Umbilical cord (tissue), 2 donors: ENCODE measurements at places on chromosomes 16 and 17. TPM values are rescaled to one million over a fixed set of nuclear protein-coding genes. Genes with fewer than 3 reads are reported as not detected.

Gene TMC5
- 0.96 TPM for total RNA-seq

Gene HSPB9
- not detected for total RNA-seq

Gene NCOR1
- 85.0 TPM for total RNA-seq

Gene KRT13
- 292 TPM for total RNA-seq

Gene CA7
- not detected for total RNA-seq

Gene GGT6
- total RNA-seq, result 1.4 TPM

Gene HID1
- 8.9 TPM for total RNA-seq

Gene KRTAP4-6
- 1.2 TPM for total RNA-seq

GRCh38 chr17:47785538-47786123 lies 36.0 kb downstream of the OSBPL7 start:
- peak; percentile 23 for DNase-seq

DNA sequence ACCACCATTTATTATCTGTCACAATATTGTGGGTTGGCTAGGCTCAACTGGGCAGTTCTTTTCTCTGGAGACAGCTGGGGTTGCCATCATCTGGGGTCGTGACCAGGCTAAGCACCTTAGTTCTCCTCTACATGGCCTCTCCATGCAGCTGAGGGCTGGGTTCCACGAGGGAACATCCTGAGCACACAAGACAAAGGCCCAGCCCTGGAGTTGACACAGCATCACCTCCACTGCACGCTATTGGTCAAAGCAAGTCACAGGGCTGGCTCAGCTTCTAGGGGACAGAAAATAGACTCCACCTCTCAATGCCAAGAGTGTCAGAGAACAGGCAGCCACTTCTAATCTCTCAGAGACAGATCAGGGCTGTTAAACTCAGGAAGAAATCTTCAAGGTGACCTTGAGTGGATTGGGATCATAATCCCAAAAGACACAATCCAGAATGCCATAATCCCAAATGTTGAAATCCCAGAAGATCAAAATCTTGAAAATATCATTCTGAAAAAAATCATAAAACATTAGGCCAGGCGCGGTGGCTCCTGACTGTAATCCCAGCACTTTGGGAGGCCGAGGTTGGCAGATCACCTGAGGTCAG lies 13.0 kb upstream of the USP10 start:
- no peak for DNase-seq

- DNase-seq, result no peak
Measured at GRCh38 chr17:50586421-50587247, 26.1 kb downstream of the CACNA1G start.

DNA sequence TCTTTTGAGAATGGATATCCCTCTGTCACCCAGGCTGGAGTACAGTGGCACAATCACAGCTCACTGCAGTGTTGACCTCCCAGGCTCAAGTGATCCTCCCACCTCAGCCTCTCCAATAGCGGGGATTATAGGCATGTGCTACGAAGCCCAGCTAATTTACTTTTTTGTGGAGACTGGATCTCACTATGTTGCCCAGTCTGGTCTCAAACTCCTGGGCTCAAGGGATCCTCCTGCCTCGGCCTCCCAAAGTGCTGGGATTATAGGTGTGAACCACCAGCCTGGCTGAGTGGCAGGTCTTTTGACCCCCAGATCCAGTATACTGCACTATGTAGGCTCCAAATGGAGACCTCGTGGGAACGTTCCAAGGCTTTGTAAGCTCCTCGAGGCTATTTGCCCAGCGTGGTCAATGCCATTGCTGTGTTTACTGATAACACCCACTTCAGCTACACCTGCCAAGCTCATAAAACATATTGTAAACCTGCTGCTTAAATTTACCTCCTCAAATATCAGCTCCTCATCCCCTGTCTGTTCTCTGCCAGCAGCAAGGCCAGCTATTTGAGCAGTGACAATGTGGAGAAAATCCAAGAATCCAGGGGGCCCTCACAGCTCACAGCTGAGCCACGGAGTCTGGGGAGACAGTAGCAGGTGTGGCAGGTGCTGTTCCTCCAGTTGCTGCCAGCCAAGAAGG lies 16.2 kb upstream of the KIFC3 start:
- no peak for DNase-seq

- no peak for DNase-seq
Measured at GRCh38 chr16:80355335-80355734, 185.5 kb upstream of the DYNLRB2 start.

GRCh38 chr16:79171504-79171903 lies 429.0 kb downstream of the MAF start:
- no peak for DNase-seq

DNA sequence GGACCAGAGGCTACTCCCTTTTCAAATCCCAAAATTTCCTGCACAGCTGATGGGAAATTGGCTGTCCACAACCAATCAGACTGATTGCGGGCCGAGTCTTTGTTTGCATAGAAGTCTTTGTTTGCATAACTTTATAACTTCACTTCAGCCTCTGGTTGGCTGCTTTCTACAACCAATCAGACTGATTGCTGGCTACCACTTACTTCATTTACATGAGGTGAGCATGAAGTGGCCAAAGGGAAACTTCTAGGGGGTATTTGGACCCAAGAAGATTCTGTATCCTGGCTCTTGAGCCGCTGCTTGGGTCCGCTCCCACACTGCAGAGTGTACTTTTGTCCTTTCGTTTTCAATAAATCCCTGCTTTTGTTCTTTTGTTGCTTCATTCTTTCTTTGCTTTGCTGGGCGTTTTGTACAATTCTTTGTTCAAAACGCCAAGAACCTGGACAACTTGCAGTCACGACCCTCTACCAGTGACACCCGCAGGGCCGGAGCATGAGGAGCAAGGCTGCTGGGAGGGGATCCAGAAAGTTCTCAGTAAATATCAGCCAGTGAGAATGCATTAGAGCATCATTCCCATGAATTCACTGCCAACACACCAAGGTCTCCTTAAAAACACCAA lies 67.5 kb downstream of the IQCK start:
- DNase-seq, result no peak

DNA sequence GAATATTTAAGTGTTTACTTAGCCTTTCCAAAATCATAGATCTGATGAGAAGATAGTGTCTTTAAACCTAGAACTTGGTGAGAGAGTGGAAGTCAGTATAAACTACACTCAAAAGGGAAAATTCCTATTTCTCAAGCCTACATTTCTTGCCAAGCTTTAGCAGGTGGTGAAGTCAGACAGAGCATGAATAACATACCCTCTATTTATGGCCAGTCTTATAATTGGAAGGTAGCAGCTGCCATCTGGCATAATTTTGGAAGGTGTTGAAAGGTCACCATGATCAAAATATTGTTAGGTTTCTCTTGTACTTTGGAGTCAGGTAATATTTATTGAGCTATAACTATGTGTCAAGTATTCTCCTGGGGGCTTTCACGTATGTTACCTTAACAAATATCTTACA lies 729.3 kb upstream of the KIF2B start:
- no peak for DNase-seq

- no peak for DNase-seq
Measured at GRCh38 chr17:48928876-48929811, 15.5 kb downstream of the SNF8 start.

- no peak for DNase-seq
Measured at GRCh38 chr17:6667516-6667915, 16.0 kb downstream of the C17orf100 start.
